ENCODE measurements at places on chromosomes 12 and 14. TPM values are rescaled to one million over a fixed set of nuclear protein-coding genes. Genes with fewer than 3 reads are reported as not detected.
A peak's percentile ranks its signal among the peaks of the same experiment; 100 is the strongest.

HNF1A gene
- 0.81 TPM for total RNA-seq

WASHC4 gene
- total RNA-seq, result 55.3 TPM

CCDC59 gene
- total RNA-seq, result 73.5 TPM

GRCh38 chr12:126219654-126220279, 1154.5 kb downstream of the AACS start:
- no peak for DNase-seq

- DNase-seq, result no peak
Measured at GRCh38 chr12:16913832-16914490, 308.0 kb upstream of the LMO3 start.

DNA sequence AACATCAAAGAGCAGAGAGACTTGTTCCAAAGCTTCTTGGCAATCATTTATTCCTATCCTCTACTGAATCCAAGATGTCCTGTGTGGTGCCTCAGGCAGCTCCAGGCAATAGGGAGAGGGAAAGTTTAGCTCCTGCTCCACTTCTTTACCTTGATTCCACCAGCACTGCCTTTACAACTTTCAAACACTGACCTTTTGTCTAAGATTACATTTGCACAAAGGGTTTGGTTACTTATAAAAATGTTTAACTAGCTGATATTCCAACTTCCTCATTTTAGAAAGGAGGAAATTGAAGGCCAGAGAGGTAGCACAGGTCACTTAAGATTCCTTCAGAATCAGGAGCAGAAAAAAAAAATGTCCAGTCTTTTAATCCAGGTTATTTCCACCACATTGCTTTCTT, 192.7 kb downstream of the BTG1 start:
- no peak for DNase-seq

- DNase-seq, result no peak
Measured at GRCh38 chr12:43903686-43904085, 67.8 kb downstream of the TMEM117 start.

DNA sequence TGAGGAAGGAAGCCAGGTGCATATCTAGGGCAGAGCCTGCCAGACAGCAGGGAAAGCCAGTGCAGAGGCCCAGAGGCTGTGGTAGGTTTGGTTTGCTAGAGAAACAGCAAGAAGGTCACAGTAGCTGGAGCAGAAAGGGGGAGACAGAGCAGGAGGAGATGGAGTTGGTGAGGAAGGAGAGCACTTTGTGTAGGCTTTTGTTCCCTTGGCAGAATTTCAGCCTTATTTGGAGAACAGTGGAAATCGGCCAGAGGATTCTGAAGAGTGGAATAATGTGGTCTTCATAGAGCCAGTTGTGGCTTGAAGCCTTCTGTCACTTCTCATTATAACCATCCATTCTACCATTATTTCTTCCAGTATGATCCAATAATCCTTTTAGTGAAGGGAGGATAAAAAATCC, 212.9 kb upstream of the FAR2 start:
- no peak for DNase-seq

DNA sequence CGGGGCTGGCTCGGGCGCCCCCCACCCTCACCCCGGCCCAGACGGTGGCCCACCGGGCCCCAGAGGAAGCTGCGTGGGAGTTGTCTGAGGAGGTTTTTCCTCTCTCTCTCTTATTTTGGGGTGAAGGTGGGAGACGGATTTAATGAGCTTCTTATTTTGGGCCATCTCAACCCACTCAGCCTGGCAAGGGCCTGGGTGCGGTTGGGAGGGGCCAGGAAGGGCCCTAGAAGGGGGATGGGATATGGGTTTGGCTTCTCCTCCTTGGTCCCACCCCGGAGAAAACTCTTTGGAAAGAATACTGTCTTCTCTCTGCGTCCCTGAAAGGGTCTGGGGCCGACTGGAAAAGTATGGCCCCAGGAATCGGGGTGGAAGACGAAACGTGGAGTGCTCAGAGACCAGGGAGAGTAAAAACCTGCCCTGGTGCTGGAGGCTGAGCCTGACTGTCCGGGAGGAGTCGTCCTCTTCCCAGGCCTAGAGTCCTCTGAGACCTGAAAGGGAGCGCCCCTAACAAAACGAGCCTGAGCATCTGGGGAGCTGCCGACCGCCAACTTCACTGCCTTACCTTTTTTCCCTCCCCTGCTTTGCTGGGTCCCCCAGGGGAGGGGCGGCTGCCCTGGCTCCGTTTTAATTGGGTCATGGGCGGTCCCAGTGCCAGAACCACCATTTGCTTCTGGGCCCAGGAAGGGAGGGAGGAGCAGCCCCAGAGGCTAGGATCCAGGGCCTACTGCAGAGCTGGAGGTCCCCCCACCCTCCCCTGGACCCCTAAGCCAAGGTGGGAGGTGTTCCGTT, 1.6 kb downstream of the MMP14 start:
- peak; percentile 62 for DNase-seq

- DNase-seq, result no peak
Measured at GRCh38 chr12:50747817-50748216, 16.1 kb upstream of the ATF1 start.

Data from testis (tissue), 5 donors.